ENCODE measurements at places on chromosomes 4 and X.

GRCh38 chrX:103847174-103847870 is 15.3 kb upstream of the RAB9B start:
- no peak for DNase-seq

GRCh38 chr4:6071959-6072720 is 53.9 kb upstream of the C4orf50 start:
- DNase-seq, result no peak

DNA sequence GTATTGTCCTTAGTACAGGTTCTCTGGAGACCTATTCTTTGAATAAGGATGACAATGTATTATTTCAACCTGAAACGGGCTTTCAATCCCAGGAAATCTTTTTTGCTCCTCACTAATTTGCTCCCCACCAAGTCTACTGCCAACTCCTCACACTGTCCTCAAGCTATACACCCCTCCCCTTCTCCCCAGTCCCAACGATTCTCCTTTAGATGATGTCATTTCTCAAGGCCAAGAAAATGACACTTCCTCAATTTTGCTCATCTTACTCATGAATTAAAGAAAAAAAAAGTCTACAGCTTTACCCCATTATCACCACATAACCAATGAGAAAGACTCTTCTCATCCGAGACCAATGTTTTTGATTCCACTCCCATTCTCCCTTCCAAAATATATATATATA is 20.6 kb downstream of the AP1S2 start:
- no peak for DNase-seq

DNA sequence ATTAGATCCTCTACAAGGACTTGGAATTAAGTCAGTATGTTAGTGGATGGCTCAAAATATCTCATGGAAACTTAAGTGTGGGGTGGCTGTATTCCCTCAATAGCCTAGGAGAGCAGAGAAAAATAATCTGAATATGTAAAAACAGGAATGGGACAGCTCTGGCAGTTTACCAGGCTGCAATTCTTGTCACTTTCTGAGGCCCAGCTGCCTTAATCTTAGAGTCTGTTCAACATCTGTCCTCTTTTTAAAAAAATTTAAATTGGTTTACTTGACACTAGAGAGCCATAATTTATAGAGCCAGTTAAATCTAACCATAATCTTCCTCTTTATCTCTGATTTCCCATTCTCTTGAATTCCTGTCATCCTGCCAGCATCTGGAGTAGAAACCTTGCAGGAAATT is 109.2 kb upstream of the CXCL13 start:
- no peak for DNase-seq

- no peak for DNase-seq
Observed at GRCh38 chr4:26140150-26140898, 180.5 kb upstream of the RBPJ start.

DNA sequence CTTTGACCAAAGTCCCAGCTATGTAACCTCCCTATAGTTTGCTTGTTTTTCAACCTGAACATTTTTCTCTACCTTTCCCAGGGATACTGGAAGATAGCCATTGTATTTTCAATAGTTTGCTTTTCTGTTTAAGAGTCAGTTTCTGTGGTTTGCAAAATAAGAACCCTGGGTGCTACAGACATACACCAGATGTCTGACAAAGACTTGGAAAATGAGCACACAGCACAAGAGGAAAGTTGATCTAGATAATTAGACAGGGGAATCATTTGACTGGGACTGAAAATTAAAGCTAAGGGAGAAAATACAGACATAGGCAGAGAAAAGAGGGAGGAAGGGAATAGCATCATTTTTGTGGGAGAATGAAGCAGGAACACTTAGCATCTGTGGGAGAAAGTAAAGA is 218.3 kb upstream of the CNKSR2 start:
- no peak for DNase-seq

GRCh38 chr4:127967141-127967775 is 2.1 kb downstream of the ABHD18 start:
- no peak for DNase-seq

DNA sequence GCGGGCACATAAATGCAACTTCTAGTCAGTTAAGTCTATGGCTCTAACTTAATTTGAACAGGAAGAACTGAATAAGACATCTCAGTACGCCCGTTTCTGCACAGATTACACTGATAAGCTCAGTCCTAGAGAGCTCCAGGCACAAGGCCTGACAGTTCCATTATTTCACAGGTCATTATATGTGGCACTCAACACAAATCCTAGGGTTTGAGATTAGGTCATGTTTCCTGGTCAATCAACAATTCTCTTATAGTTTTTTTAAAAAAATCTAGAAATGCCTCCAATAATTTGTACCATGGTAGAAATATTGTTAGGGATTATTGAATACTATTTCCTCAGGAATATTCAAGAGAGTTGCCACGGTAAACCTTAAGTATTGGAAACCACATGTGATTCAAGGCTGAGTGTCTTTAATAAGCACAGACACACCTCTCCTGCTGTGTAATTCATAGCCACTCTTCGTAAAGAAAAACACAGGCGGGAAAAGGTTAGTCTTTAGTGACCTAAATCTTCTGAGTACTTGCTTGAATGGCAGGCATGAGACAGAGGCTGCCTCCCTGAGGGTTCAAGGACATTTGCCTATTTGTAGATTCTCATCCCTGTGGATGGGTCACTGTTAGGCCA is 342.9 kb upstream of the ADGRL3 start:
- no peak for DNase-seq

DNA sequence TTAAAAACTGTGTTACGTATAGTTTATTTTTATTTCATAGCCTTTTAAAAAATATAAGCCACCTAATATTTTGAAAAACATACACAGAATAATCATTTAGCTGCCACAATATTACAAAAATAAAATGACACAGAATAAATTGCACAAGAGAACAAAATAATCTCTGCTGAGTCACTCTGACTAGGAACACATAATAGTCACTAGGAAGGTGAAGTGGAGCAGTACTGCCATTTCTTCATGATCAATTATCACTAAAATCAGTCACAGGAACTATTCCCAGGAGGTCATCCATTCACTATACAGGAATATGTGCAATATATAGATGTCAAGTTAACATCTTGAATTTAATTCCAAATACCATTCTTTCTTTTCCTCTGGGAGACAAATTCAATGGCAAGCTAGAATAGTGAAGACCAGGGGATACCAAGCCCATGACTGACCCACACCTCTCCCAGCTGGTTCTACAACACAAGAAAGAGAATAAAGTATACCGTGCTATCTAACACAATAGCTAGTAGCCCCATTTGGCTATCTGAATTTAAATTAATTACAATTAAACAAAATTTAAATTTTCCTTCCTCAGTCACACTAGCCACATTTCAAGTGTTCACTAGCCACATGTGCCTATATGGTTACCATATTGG is 5.9 kb downstream of the SMIM43 start:
- DNase-seq, result no peak

- DNase-seq, result no peak
Observed at GRCh38 chr4:141833209-141833608, 196.8 kb downstream of the IL15 start.

GRCh38 chrX:106036716-106037115 is 1.8 kb downstream of the SERPINA7 start:
- no peak for DNase-seq

DNA sequence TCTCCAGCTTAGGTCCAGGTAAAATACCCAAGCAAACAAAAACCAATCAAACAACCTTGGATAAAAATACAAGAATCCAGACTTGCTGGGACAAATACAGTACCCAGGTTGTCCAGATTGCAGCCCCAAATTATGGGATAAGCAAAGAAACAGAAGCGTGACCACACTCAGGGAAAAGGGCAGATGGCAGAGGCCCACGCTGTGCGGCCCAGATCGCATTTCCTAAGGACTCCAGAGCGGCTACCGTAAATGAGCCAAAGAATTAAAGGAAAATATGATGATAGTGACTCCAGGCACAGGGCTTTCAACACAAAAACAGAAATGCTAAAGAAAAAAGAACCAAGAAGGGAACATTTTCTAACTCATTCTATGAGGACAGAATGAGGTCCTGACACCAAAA is 50.3 kb downstream of the FGFRL1 start:
- no peak for DNase-seq

DNA sequence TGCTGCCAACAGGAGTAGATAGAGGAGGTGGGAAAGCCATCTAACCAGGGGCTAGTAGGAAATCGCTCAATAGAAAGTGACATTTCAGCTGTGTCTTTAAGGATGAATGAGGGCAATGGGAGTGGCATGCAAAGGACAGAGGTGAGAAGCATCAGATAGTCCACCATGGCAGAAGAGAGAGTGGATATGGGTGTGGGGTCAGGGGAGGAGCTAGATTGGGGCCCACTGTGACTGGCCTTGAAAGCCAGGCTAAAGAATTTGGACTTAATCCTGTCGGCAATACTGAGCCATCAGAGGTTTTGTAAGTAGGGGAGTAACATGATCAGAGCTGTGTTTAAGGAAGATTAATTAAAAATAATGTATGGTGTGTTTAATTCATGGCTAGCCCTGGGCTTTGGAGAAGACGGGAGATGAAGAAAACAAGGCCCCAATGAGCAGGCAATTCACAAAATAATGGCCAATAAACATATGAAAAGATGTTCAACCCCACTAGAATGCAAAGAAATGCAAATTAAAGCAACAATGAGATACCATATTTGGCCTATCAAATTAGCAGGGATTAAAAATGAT is 98.1 kb upstream of the PJA1 start:
- no peak for DNase-seq

GRCh38 chrX:135522878-135523693 is 2.6 kb downstream of the INTS6L start:
- DNase-seq, result no peak

DNA sequence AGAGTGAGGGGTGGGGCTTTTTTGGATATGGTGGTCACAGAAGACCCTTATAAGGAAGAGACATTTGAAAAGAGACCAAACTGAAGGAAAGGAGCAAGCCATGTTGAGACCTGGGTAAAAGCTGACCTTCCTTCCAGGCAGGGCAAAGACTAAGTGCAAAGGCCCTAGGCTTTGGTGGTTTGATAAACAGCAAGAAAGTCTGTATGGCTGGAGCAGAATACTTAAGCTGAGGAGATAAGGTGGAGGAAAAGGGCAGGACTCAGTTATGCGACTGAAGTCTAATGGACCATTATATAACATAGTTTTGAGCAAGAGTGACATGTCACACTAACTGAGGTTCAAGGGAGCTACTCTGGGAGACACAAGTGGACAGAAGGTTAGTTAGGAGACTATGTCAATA is 20.0 kb downstream of the SH3RF1 start:
- DNase-seq, result no peak

GRCh38 chr4:24686866-24687692 is 102.7 kb upstream of the DHX15 start:
- no peak for DNase-seq

Measured in stimulated activated CD4-positive, alpha-beta T cell treated with anti-CD3 and anti-CD28 coated beads, Interleukin-2, amount 100 ng/mL, for 24 hours (primary cell).